A549 treated with CpdA at 1 μM for 4 hours (cell line): ENCODE measurements at places on chromosomes 7 and 10. TPM values are rescaled to one million over a fixed set of nuclear protein-coding genes. Genes with fewer than 3 reads are reported as not detected.

TES gene
- 47.5 to 65.9 TPM (median 54.0 TPM) in 5 replicates for total RNA-seq

MYOF gene
- total RNA-seq, result 193 to 274 TPM (median 219 TPM) in 5 replicates

SYT15 gene
- total RNA-seq, result 2.2 to 2.8 TPM (median 2.6 TPM) in 5 replicates

TMEM229A gene
- total RNA-seq, result not detected in 5 replicates

ZPBP gene
- total RNA-seq, result not detected in 5 replicates

TMEM26 gene
- 0.06 to 0.13 TPM (median 0.10 TPM) in 4 of 5 replicates, not detected in the other for total RNA-seq

GPC2 gene
- 0.24 to 1.4 TPM (median 0.67 TPM) in 5 replicates for total RNA-seq

FKBP6 gene
- not detected in 5 replicates for total RNA-seq

SLC13A4 gene
- not detected in 5 replicates for total RNA-seq

CRTAC1 gene
- 0.96 to 1.7 TPM (median 1.4 TPM) in 5 replicates for total RNA-seq

PHKG1 gene
- total RNA-seq, result 0.39 to 1.2 TPM (median 0.41 TPM) in 5 replicates
